ENCODE measurements at places on chromosomes 1 and 21.

- no peak for DNase-seq
Observed at GRCh38 chr1:184533915-184534314, 147.1 kb downstream of the C1orf21 start.

GRCh38 chr1:162919034-162919433 is 58.1 kb upstream of the CCDC190 start:
- DNase-seq = no peak

- no peak for DNase-seq
Observed at GRCh38 chr1:64631346-64632034, 113.4 kb upstream of the RAVER2 start.

DNA sequence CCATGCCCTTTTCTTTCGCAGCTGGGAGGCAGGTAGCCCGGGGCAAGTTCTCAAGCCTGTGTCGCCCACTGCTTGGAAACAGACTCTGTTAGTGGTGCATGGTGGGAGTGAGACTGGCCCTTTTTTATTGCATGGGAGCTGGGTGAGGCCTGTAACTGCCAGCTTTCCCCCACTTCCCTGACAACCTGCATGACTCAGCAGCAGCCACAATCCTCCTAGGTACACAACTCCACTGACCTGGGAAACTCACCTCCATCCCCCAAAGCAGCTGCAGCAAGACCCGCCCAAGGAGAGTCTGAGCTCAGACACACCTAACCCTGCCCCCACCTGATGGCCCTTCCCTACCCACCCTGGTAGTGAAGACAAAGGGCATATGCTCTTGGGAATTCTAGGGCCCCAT is 25.8 kb downstream of the PIGP start:
- no peak for DNase-seq

DNA sequence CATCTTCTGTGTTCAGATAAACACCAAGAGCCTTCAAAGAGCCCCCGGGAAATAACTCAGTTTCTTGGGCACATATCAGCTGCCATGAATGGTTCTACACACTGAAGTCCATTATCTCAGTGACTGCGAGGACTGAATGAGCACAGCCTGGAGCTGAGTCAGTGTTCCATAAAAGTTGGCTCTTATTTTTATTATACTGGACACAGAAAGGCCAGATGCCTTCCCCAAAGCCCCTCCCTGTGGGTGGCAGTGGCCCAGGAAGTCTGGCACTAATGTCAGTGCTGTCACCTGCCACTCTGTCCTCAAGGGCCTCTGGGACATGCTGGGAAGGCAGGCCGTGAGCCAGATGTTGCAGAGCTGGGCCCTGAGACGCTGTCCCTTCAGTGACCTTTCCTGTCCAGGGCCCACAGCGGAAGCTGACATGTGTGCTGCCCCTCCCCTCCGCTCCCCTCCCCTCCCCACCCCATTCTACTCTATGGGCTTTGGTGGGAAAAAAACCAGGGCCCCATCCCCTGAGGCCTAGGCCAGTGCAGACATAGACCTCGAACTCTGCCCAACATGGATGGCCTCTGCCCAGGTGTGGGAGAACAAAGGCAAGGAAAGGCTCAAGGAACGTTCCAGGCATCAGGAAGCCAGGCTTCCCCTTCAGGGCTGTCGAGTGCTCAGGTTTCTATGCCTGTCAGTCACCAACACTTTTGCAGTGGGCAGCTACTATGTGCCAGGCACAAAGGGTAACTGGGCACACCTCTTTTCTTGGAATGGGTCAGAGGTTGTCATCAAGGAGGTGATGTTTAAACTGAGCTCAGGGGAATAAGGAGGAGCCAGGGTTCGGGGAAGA is 22.4 kb upstream of the NPPB start:
- no peak for DNase-seq

DNA sequence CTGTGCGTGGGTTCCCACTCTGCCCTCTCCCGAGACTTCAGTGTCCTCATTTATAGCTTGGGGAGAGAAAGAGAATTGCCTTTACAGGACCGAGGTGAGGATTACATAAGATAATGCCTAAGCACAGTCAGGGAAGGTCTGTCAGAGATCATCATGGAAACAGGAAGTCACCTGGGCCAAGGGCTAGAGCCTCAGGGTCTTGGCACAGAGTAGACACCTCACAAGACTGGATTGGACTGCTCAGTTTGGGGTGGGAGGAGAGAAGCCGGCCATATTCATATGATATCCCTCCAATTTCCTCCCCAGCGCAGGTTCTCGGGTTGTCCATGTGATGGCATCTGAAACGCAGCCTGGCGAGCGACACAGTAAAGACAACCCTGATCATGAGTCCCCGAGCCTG is 3.8 kb downstream of the CNR2 start:
- DNase-seq = no peak

DNA sequence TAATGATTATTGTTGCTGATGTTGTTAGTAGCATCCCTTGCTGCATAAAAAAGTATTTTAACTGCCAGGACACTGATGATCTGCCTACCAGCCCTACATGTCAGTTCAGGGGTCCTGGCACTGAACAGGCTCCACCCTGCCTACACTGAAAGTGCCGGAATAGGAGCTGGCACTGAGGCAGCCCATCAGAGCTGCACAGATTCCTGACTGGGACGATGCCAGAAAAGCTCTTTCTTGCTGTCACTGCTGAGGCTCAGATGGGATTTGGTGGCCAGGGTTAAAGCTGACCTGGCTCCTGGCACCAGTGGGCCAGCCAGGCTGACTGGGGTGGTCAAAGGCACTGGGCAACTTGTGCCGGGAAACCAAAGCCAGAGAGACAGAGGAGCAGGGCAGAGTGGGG is 6.2 kb upstream of the DISP3 start:
- no peak for DNase-seq

DNA sequence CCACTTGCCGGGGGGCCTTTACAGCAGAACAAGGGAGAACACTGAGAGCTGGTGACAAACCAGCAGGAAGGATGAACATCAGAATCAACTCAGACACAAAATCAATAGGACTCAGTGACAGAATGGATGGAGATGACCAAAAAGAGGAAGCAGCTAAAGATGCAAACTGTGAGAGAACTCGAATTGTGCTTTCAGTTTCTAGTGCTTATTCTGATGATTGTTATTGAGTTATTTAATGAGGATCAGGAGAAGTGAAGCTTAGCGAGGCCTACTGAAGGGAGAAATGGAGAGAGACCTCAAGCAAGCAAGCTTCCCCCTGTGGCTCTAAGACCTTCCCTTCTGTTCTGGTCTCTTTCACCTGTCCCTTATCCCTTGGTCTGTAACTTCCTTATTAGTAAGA is 30.3 kb upstream of the TMEM125 start:
- no peak for DNase-seq

- no peak for DNase-seq
Observed at GRCh38 chr1:193115629-193116227, 6.1 kb upstream of the CDC73 start.

GRCh38 chr1:58515794-58516401 is 30.6 kb downstream of the OMA1 start:
- peak; percentile 83 for DNase-seq

DNA sequence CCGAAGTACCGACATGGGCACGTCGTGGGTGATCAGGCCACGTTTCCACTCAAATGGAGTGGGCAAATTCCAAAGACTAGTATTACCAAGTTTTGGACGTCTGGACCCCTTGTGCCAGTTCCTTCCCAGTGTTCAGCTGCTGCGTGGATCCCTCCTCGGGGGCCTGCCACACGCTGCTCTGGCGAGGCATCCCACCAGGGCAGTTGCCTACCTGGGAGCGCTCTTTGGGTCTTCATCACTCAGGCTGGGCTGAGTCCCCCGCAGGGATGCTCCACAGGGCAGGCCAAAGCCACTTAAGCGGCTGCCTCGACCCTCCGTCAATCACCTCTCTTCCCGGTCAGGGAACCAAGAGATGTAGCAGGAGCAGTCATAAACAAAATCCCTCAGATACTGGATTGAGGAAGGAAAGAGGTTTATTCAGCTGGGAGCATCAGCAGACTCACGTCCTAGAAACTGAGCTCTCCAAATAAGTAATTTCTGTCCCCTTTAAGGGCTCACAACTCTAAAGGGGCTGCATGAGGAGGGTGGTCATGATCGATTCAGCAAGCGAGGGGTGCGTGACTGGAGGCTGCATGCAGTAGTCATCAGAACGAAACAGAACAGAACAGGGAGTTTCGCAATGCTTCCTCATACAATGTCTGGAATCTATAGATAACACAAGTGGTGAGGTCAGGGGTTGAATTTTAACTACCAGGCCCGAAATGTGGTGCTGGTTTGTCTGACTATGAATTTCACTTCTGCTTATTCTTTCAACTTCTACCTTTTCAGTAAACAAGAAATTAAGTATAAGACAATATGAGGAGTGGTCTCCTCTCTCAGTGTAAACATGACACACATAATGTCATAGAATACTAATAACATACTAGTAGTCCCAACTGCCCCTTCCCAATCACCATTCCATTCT is 998.6 kb upstream of the NCAM2 start:
- no peak for DNase-seq

DNA sequence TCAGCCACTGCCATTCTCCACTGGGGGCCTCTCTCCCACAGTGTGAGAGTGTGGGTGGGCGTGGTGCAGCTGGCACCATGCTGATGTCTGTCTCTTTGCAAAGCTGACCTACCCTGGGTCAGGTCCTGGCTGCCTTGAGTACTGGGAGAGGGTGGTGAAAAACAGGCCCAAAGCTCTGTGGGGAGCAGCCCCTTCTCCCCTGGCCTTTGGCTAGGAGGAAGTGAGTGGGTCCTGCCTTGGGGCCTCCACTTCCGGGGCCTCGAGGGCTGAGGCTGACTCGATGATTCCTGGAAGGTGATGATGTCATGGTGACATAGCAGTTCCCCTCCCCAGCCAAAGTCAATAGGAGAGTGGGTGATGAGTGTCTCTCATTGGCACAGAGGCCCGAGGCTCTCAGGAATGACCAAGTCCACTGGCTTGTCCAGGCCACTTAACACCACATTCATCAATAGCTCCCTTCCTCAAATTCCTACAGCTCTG is 53.0 kb downstream of the IER5 start:
- DNase-seq = no peak
